ENCODE measurements at places on chromosomes 7 and 10. TPM values are rescaled to one million over a fixed set of nuclear protein-coding genes. Genes with fewer than 3 reads are reported as not detected.
A peak's percentile ranks its signal among the peaks of the same experiment; 100 is the strongest.

GRCh38 chr10:98560565-98560964 is 113.8 kb upstream of the HPS1 start:
- DNase-seq, result no peak

DNA sequence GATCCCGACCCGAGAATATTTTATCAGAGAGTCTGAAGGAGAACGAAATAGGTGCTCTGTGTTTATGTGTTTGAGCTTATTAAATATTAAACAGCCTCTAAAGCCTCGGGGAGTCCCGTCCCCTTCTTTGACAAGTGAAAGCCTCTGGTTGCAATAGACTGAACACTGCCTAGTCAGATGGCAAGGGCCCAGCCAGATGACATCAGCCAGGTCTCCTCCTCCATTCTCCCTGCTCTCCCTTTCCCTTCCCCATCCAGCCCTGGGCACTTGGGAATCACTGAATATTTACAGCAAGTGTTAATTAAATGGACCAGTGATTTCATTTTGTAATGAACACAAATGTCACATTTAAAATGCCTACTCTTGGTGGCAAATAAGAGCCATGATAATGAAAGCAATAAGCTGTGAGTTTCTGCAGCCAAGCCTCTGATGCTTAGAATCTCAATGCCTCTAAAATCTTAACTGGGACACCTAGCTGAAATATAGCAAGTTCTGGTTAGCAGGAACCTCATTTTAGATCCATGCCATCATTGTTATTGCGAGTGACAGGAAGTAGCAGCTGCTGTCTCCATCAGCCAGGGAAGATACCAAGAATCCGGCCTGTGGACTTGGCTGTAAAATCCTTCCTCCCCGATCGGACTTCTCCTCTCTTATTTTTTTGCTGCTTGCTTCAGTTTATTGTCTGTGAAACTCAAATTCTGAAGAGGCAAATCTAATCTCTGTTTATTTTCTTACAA is 202.1 kb downstream of the PRPF18 start:
- no peak for DNase-seq

Gene ENTPD1
- 20.2 TPM for total RNA-seq

- peak; percentile 7 for DNase-seq
Observed at GRCh38 chr10:50416181-50416824, 165.0 kb upstream of the ASAH2 start.

GRCh38 chr10:11095374-11095801 is 77.7 kb downstream of the CELF2 start:
- no peak for DNase-seq

GRCh38 chr10:58460157-58460556 is 52.5 kb upstream of the BICC1 start:
- DNase-seq, result no peak

- no peak for DNase-seq
Observed at GRCh38 chr10:77939561-77940001, 13.0 kb upstream of the DLG5 start.

- no peak for DNase-seq
Observed at GRCh38 chr7:2037808-2038522, 194.8 kb downstream of the MAD1L1 start.

DNA sequence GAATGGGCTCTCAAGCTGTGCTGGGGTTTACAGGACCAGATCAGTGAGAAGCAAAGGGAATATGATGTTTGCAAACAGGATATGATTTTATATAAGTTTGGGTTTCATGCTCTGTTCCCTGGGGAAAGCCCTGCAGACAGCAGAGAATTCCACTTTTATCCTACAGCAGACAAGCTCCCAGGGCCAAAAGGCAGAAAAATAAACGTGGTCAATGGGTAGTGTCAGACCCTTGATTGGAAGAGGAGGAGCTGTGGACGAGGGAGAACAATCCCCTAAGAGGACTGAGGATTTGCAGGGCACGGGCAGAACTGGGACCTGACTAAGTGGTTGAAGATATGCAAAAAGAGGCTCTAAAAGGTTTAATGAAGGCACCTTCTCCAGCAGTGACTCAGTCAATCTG is 275.3 kb downstream of the HDAC9 start:
- DNase-seq, result no peak

Gene BAZ1B
- total RNA-seq, result 79.5 TPM

DNA sequence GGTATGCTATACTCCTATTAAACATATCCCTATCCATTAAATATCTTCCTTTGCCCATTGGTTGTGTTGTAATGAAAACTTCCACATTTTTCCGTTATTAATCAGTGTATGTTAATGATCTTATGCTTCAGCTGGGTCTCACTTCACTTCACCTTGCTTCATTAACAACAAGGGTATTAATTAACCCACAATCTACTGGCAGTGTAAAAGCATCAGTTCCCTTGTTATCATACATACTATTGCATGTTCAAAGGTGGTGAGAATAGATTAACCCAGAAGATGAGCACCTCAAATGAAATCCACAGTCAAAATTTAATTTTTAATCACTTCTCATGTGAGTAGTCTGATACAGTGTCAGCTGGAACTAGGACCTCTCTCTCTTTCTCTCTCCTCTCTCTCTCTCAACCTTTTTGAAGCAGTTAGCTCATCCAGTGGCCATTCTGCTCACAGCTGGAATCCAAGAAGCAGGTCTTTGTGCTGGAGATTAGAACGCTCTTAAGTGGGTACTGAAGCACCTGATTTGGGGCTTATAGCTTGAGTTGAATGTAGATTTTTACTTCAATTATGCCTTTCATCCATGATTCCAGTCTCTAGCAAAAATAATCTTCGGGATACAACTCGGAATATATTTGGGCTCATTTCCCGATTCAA is 172.3 kb downstream of the RAPGEF5 start:
- DNase-seq, result no peak

DNA sequence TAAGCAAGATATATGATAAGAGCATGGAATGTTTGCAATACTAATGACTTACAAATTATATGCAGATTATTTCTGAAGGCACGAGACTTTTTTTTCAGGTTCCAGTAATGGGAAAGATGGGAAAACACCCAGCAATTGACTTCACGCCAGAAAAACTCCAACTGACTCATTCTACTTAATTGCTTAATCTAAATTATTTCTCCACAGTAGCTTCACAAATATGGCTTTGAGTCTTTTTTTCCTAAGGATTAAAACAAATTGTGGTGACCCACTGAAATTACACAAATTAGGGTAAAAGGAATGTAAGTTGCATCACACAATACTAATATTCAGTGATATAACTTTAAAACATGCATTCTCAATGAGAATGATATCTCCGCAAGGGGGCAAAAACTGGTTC is 138.7 kb downstream of the GNAI1 start:
- no peak for DNase-seq

DNA sequence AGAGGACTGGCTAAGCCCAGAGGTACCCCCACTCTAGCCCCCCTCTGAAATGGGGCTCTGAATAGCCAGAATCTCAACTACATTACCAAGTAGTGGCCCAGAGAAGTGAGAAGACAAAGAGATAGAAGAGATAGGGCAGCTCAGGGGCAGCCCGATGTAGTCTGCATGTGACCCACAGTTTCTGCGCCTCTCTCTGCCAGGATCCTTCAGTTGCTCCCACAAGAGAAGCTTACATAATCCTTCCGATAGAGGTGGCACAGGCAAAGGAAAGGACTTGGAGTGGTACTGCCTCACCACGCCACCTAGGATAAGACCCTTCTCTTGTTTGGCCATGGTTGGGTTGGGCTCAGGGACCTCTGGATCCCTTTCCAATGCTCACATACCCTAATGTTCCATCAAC is 5.4 kb upstream of the PDE1C start:
- no peak for DNase-seq

GRCh38 chr7:90564455-90564854 is 31.7 kb upstream of the CDK14 start:
- DNase-seq, result no peak

GRCh38 chr10:18238870-18239485 is 98.8 kb downstream of the CACNB2 start:
- DNase-seq, result peak; percentile 53

Gene TAS2R5
- total RNA-seq, result 0.26 TPM

DNA sequence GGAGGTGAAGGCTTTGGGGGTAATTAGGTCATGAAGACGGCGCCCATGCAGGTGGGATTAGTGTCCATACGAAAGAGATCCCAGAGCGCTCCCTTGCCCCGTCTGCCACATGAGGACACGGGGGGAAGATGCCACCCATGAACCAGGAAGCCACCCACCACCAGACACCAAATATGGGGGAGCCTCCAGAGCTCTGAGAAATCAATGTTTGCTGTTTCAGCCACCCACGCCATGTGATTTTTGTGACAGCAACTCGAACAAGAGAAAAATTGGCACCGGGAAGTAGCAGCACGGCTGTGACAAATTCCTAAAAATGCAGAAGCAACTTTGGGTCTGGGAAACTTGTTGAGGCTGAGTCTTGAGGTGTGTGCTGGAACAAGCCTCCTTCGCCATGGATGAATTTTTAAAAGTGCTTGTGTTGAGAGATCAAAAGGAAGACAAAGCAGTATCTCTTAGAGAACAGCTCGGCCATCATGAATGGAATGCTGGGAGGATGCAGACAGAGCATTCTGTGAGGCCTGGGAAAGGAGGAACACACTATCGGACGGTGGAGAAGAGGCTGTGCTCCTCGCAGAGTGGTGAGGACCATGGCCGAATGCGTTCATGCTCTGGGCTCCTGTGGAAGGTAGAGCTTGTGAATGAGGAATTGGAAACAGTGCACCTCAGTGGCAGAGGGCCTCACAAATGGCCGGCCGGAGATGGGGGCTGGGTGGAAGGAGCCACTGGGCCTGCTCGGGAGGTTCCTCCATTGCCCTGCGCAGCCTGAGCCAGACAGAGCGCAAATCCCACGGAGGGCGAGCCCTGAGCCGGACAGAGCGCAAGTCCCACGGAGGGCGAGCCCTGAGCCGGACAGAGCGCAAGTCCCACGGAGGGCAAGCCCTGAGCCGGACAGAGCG is 277.5 kb downstream of the PTPRN2 start:
- DNase-seq, result no peak

- DNase-seq, result no peak
Observed at GRCh38 chr10:14623931-14624330, 150.8 kb downstream of the FAM107B start.

- no peak for DNase-seq
Observed at GRCh38 chr10:21417172-21417712, 108.2 kb downstream of the SKIDA1 start.

- no peak for DNase-seq
Observed at GRCh38 chr10:129447486-129447885, 19.6 kb upstream of the MGMT start.

GRCh38 chr10:49610458-49611165 is 502 bp downstream of the SLC18A3 start:
- DNase-seq, result no peak

GRCh38 chr10:102408131-102408727 is 10.4 kb downstream of the PSD start:
- DNase-seq, result no peak

GRCh38 chr10:26391701-26392695 is 46.1 kb upstream of the APBB1IP start:
- DNase-seq, result no peak

GRCh38 chr7:131357282-131357880 is 29.7 kb downstream of the MKLN1 start:
- no peak for DNase-seq

- no peak for DNase-seq
Observed at GRCh38 chr7:148433521-148434180, 156.9 kb upstream of the C7orf33 start.

GRCh38 chr10:93475227-93475626 is 6.9 kb downstream of the MYOF start:
- no peak for DNase-seq

DNA sequence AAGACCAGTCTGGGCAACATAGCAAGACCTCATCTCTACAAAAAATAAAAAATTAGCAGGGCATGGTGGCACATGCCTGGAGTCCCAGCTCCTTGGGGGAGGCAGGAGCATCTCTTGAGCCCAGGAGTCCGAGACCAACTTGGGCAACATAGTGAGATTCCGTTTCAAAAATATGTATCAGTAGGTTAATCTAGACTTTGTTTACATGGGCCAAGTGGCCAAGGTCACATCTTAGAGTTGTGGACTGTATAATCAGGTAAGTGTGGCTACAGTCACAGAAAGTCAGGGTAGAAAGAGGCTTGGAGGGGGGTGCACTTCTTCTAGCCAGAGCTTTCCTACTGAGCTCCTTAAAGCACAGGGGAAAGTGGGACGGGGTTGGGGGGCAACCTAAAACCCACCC is 174.4 kb downstream of the CUX1 start:
- no peak for DNase-seq

DNA sequence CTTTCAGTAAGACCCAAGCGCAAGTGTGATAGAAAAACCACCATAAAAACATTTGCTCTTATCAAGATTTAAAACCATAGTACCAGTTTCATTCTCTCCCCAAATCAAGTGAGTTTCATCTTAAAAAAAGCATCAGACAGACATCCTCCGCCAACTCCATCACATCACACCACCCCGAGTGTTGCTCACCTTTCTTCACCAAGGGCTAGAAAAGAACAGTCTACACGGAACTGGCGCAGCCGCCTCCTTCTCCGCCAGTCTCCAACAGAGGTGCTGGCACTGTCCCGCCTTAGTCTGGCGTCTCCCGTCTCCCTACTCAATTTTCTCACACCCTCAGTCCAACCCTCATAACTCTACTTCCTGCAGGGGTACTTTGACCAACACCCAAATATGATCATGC is 46.9 kb upstream of the WIPI2 start:
- no peak for DNase-seq

DNA sequence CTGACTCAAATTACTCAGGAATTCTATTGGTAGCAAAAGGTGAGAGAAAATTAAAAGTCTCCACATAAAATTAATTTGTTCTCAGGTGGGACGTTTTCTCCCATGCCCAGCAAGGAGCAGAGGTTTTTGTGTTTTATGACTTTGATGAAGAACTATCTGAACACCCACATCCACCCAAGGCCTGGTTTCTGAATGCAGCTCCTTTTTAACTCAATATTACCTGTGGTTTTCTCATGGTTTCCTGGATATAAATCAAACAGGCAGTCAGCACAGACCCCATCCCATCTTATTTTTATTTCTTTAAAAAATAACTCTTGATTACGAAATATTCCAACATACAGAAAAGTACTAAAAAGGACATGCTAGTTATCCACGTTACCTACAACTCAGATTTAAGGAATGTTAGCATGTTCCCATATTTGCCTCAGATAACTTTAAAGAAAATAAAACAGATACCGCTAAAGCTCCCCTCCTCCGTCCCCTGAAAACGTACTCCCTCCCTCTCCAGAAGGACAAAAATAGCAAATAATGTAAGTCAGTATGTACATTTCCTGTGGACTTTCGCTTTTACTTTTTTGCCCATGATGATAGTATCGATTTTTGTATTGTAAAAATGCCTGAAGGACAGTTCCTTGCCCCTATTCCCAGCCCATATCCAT is 43.4 kb downstream of the GLI3 start:
- DNase-seq, result no peak

Gene SPACDR
- total RNA-seq, result not detected

DNA sequence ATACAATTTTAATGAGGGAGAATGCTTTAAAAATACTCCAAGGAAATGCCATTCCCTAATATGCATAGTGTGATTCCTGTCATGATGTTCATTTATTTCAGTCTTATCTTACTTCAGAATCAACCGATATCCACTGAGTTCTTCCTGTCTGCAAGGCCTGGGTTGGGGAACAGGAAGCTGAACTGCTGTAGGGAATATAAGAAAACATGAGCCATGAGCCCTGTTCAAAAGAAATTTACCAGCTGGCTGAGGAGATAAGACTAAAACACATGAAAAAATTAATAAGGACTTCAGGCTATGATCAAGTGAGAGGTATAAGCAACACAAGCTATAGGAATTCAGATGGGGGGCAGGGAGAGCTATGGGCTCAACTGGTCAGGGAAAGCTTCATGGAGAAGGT is 184.7 kb downstream of the PLPP4 start:
- DNase-seq, result no peak

- DNase-seq, result no peak
Observed at GRCh38 chr10:34198953-34199352, 616.1 kb downstream of the PARD3 start.

- no peak for DNase-seq
Observed at GRCh38 chr10:62689712-62690111, 114.8 kb upstream of the ADO start.

Gene IFIT1
- 1.3 TPM for total RNA-seq
